ENCODE measurements at places on chromosomes 5 and 9. TPM values are rescaled to one million over a fixed set of nuclear protein-coding genes. Genes with fewer than 3 reads are reported as not detected.

DNA sequence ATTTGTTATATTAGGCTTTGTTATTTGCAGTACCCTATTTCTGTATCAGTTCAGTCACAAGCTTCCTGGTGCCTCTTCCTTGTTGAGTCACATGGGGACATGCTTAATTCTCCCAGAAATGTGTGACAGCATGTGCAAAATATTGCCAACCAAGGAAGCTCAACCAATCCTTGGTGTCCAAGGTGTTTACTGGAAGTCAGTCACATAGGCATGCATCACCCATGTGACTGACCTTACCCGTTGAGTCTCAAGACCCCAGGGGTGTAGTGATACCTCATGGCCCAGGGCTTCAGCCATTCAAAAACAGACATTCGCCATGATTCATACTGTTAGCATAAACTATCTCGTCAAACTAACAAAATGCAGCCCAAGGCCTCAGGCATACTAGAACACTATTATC lies 9.3 kb upstream of the ANKDD1B start:
- H3K36me3 ChIP-seq: no peaks in the 10 kb centered on the region
- DNase-seq: no peak
- H3K4me3 ChIP-seq: no peak overlapping the region
- H3K27ac ChIP-seq: no peak overlapping the region
- H3K27me3 ChIP-seq: no peaks in the 10 kb centered on the region

GRCh38 chr5:114467729-114468128 lies 105.9 kb downstream of the KCNN2 start:
- no peaks in the 10 kb centered on the region for H3K27me3 ChIP-seq
- no peak overlapping the region for H3K27ac ChIP-seq
- H3K4me1 ChIP-seq: no peaks in the 10 kb centered on the region
- no peak for DNase-seq
- H3K36me3 ChIP-seq: no peaks in the 10 kb centered on the region
- H3K4me3 ChIP-seq: no peak overlapping the region

GRCh38 chr5:15757103-15757502 lies 257.1 kb downstream of the FBXL7 start:
- DNase-seq: no peak

DNA sequence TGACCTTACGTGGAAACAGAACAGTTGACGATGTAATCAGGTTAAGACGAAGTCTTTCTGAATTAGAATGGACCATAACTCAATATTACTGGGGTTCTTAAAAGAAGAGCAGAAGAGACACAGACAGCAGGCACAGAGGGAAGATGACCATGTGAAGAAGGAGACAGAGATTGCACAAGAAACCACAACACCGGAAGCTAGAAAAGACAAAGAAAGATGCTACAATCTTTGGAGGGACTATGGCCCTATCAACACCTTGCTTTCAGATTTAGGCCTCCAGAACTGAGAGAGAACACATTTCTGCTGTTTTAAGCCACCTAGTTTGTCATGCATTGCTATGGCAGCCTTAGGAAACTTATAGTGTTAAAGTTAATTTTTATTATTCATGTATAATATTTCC lies 27.1 kb downstream of the CDH9 start:
- H3K36me3 ChIP-seq: no peaks in the 10 kb centered on the region
- DNase-seq: no peak
- no peak overlapping the region for H3K4me3 ChIP-seq
- H3K27me3 ChIP-seq: no peaks in the 10 kb centered on the region
- H3K27ac ChIP-seq: no peak overlapping the region
- H3K4me1 ChIP-seq: no peaks in the 10 kb centered on the region

GRCh38 chr9:72960446-72960845 lies 7.6 kb upstream of the ALDH1A1 start:
- no peaks in the 10 kb centered on the region for H3K4me1 ChIP-seq
- no peaks in the 10 kb centered on the region for H3K36me3 ChIP-seq
- DNase-seq: no peak
- no peak overlapping the region for H3K27ac ChIP-seq
- no peak overlapping the region for H3K4me3 ChIP-seq
- H3K27me3 ChIP-seq: no peaks in the 10 kb centered on the region

- H3K36me3 ChIP-seq: no peaks in the 10 kb centered on the region
- no peak for DNase-seq
- H3K27me3 ChIP-seq: no peaks in the 10 kb centered on the region
- H3K27ac ChIP-seq: no peak overlapping the region
- H3K4me1 ChIP-seq: no peaks in the 10 kb centered on the region
These were observed 187.7 kb upstream of the KCNN2 start for GRCh38 chr5:114174131-114174530.

TMEM252 gene
- not detected for total RNA-seq

GRCh38 chr9:121556580-121556979 lies 56.9 kb upstream of the GGTA1 start:
- no peak overlapping the region for H3K4me3 ChIP-seq
- DNase-seq: no peak
- no peaks in the 10 kb centered on the region for H3K4me1 ChIP-seq
- H3K36me3 ChIP-seq: no peaks in the 10 kb centered on the region
- H3K27me3 ChIP-seq: no peaks in the 10 kb centered on the region
- H3K27ac ChIP-seq: no peak overlapping the region

DNA sequence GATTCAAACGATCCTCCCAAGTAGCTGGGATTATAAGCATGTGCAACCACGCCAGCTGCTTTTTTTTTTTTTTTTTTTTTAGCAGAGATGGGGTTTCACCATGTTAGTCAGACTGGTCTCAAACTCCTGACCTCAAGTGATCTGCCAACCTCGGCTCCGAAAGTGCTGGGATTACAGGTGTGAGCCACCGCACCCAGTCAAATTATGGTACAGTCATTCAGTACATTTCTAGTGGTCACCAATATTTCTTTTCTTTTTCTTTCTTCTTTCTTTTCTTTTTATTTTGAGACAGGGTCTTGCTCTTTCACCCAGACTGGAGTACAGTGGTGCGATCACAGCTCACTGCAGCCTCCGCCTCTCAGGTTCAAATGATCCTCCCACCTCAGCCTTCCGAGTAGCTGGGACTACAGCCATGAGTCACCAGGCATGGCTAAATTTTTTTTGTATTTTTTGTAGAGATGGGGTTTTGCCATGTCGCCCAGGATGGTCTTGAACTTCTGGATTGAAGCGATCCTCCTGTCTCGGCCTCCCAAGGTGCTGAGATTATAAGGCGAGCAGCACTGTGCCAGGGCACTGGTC lies 25.4 kb upstream of the DCP2 start:
- no peaks in the 10 kb centered on the region for H3K4me1 ChIP-seq
- no peak for DNase-seq
- no peaks in the 10 kb centered on the region for H3K27me3 ChIP-seq
- H3K36me3 ChIP-seq: no peaks in the 10 kb centered on the region

DNA sequence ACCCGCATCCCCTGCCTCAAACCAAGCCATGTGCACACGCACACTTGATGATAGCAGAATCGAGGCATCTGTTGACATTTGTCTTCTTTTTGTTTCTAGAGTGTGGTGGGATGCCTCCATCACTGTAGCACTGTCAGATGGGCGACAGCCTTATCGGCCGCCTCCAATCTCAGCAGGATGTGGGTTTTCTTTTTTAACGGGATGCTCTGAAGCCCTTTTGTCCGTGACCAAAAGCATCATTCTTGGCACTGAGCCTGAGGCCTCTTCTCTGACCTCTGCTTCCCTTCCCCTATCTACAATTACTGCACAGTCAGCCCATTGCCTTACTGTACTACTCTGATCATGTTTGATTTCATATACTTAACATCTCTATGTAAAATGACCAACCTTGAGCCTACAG lies 78.3 kb downstream of the LMNB1 start:
- H3K27me3 ChIP-seq: no peaks in the 10 kb centered on the region
- DNase-seq: no peak
- H3K4me1 ChIP-seq: no peaks in the 10 kb centered on the region
- H3K36me3 ChIP-seq: no peaks in the 10 kb centered on the region

DNA sequence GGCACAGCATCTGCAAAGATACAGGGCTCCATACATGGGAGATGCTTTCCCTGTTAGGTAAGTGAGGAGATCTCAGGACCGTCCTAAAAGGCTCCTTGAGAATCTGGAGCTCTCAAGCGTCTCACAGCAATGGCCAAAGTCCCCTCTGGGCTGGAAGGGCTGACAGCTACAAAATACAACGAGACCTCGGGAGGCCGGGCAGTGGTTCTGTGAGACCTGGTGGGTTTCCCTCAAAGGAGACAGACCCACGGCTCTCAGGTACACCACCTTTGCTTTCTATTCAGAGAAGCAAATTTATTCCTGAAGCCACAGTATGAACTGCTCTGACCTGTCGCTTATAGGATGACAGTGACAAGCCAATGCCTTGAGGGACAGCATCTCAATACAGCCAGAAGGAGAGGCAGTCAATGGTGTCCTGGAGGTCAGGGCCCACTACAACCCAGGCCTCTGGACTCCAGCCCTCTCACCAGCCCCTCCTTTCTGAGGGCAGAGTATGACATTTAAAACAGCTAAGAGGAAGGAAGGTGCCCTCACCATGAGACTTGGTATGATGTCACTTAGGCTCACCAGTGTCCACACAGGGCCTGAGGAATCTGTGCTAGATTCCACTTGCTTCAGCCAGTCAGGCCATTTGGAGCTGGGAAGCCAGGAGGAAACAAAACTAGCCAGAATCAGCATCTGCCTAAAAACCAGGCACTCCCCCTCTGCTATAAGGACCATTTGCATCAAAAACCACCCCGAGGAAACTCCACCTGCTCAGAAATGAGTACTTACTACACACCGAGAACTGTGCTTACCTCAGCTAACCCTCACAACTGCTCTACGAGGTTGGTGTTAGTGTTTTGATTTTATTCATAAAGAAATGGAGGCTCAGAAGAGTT lies 86.5 kb upstream of the FSTL4 start:
- DNase-seq: no peak
- H3K36me3 ChIP-seq: no peaks in the 10 kb centered on the region
- H3K27me3 ChIP-seq: no peaks in the 10 kb centered on the region
- H3K27ac ChIP-seq: no peak overlapping the region
- no peaks in the 10 kb centered on the region for H3K4me1 ChIP-seq

DNA sequence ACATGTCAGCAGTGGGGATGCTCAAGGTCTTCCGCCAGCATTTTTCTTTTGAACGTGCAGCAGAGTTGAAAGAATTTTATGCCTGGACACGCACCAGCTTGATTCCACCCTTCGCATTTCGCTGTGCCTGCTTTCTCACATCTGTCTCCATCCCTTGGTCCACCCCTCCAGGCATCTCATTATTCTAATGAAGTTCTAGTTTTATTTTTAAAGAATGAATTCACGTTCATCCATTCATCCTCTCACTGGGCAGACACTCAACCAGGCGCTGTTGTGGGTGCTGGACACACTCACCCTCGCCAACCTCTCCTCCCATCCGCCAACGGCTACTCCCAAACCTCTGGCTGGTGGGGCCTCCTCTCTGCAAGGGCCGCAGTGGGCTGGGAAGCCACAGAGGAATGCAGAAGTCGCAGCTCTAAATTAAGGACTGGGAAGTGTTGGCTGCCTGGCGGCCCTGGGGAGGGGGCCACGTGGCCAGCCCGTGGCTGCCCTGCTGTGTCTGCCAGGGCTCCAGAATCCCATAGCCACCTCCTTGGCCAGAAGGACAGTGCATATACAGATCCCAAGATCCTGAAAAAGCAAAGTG lies 6.7 kb downstream of the SUSD3 start:
- H3K4me1 ChIP-seq: peaks cover 16% of the 10 kb centered on the region
- no peak overlapping the region for H3K4me3 ChIP-seq
- no peaks in the 10 kb centered on the region for H3K36me3 ChIP-seq
- no peak overlapping the region for H3K27ac ChIP-seq
- DNase-seq: no peak

OLFML2A gene
- total RNA-seq: 1.1 TPM

RXFP3 gene
- total RNA-seq: not detected

- no peak for DNase-seq
- no peak overlapping the region for H3K4me3 ChIP-seq
- no peaks in the 10 kb centered on the region for H3K4me1 ChIP-seq
- no peaks in the 10 kb centered on the region for H3K27me3 ChIP-seq
These were observed 518.6 kb downstream of the TLE4 start for GRCh38 chr9:80090317-80090716.

DNA sequence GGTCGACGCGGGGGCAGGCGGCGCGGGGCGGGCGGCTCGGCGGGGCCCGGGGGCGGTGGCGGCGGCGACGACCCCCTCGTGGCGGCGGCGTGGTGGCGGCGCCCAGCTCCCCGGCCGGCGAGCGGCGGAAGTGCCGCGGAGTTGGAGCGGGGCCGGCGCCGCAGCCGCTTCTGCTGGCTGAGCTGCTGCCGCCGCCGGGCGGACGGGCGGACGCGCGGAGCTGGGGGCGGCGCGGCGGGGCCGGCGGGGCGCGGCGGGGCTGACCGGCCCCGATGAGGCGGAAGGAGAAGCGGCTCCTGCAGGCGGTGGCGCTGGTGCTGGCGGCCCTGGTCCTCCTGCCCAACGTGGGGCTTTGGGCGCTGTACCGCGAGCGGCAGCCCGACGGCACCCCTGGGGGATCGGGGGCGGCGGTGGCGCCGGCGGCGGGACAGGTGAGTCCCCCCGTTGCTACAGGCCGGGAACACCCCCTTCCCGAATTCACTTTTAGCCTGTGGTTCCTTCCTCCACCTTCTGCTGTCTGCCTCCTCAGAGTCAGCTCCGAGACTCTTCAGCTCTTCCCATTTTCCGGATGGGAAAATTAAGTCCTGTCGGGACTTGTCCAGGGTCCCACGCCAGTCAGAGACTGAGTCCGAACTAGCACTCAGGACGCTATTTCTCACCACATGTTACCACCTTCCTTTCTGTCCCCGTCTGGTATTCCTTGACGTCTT lies at the start of gene GALNT10:
GALNT10 (plus strand) TSS at position 139 of the 710 bp plus-strand sequence; CDS start at position 273, 134 bp downstream.
- H3K27ac ChIP-seq: peak within 1 kb of the TSS; percentile 85
- no peaks in the 10 kb centered on the region for H3K4me1 ChIP-seq
- peak; percentile 77 for DNase-seq
- H3K36me3 ChIP-seq: no peaks in the 10 kb centered on the region

GRCh38 chr5:112820246-112820645 lies 40.8 kb upstream of the SRP19 start:
- no peak for DNase-seq
- peaks cover 9% of the 10 kb centered on the region for H3K4me1 ChIP-seq
- no peak overlapping the region for H3K27ac ChIP-seq
- peaks cover 2% of the 10 kb centered on the region for H3K36me3 ChIP-seq

DNA sequence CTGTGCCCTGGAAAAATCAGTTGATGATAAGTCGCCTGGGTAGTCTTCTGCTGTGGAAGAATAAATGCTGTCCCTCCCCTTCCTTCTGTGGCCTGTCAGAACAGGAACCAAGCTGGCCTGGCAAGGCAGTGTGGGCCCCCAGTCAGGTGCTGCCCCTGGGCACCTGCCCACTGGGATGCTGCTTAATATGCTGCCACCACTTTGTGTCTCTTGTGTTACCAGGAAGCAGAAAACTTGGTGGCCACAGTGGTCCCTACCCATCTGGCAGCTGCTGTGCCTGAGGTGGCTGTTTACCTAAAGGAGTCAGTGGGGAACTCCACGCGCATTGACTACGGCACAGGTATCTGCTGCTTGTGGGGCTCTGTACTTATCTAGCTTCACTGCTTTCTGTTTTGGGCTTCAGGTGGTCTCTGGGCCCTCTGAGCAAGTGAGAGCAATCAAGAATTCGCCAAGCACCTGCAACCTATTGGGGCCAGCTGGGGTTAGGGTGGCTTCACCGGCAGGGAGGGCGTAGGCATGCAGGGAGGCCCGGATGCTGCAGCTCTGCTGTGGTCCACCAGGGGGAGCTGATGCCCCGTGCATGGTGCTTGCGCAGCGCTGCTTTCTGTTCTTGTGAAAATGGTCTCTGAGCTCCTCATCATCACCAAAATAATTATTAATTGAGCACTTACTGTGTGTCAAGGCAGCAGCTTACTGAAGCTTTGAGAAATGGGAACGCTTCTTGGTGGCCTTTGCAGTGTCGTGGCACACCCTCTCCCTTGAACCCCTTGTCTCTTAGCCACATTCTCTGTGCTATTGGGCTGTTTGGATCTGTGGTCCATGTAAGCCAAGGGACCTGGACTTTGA lies 20.3 kb downstream of the PTPA start:
- H3K27me3 ChIP-seq: no peaks in the 10 kb centered on the region
- H3K36me3 ChIP-seq: peaks cover 3% of the 10 kb centered on the region
- DNase-seq: peak; percentile 85

Measured in Caco-2 (cell line).